CD4-positive, alpha-beta T cell (primary cell): ENCODE measurements at places on chromosomes 2 and 18.

GRCh38 chr2:43105586-43106558, 120.5 kb downstream of the ZFP36L2 start:
- no peaks in the 10 kb centered on the region for H3K36me3 ChIP-seq
- DNase-seq: peak; percentile 49
- H3K4me1 ChIP-seq: peaks cover 7% of the 10 kb centered on the region
- H3K4me3 ChIP-seq: no peak overlapping the region

DNA sequence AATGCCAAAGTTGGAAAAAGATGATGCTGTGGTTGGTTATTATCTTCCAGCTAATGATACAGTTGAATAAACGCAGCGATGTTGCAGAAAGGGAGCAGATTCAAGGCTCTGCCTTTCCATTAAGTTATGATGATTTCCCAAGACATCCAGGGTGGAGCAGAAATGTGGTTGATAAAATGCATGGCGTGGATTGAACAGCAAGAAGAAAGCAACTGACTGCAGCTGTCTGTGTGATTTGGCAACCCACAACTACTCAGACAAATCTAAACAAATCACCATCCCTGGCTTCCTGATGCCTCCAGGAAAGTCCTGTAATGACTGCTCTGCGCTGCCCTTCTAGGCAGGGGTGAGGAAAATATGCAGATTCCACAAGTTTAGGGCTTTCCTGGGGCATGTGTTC, 166.3 kb downstream of the NRP2 start:
- H3K36me3 ChIP-seq: no peaks in the 10 kb centered on the region
- H3K4me1 ChIP-seq: no peaks in the 10 kb centered on the region
- DNase-seq: no peak
- H3K4me3 ChIP-seq: no peak overlapping the region

DNA sequence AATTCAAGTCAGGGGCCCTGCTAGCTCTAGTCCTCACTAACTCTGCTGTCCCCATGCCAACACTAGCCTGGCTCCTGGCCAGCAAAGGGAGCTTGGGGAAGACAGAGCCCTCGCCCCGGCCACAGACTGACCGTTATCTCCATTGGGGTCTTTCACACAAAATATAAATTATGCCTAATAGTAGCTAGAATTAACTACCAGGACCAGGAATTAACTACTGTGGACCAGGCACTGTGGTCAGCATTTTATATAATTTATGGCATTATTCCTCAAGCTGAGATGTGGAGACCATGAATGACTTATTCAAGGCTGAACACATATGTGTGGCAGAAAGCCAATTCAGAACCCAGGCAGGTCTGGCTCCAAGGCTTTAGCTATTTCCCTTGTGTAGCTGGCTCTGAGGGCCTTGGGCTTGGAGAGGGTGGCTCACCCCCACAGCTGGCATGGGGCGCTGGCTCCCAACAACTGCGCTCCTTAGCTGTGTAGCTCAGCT, 49.2 kb downstream of the CELF4 start:
- no peaks in the 10 kb centered on the region for H3K27me3 ChIP-seq
- H3K4me1 ChIP-seq: no peaks in the 10 kb centered on the region
- no peaks in the 10 kb centered on the region for H3K36me3 ChIP-seq

- H3K27me3 ChIP-seq: no peaks in the 10 kb centered on the region
- H3K4me3 ChIP-seq: no peak overlapping the region
- no peak for DNase-seq
- no peaks in the 10 kb centered on the region for H3K36me3 ChIP-seq
- H3K27ac ChIP-seq: no peak overlapping the region
- no peaks in the 10 kb centered on the region for H3K4me1 ChIP-seq
These were observed 89.7 kb downstream of the CRIM1 start for GRCh38 chr2:36445185-36445866.

GRCh38 chr18:5895876-5896740, 786 bp upstream of the TMEM200C start:
- H3K4me3 ChIP-seq: no peak overlapping the region
- H3K27ac ChIP-seq: no peak overlapping the region
- no peak for DNase-seq
- H3K27me3 ChIP-seq: peaks cover 70% of the 10 kb centered on the region
- no peaks in the 10 kb centered on the region for H3K36me3 ChIP-seq

- H3K27ac ChIP-seq: no peak overlapping the region
- H3K27me3 ChIP-seq: no peaks in the 10 kb centered on the region
- DNase-seq: no peak
These were observed 86.0 kb upstream of the AFF3 start for GRCh38 chr2:100228415-100228814.

DNA sequence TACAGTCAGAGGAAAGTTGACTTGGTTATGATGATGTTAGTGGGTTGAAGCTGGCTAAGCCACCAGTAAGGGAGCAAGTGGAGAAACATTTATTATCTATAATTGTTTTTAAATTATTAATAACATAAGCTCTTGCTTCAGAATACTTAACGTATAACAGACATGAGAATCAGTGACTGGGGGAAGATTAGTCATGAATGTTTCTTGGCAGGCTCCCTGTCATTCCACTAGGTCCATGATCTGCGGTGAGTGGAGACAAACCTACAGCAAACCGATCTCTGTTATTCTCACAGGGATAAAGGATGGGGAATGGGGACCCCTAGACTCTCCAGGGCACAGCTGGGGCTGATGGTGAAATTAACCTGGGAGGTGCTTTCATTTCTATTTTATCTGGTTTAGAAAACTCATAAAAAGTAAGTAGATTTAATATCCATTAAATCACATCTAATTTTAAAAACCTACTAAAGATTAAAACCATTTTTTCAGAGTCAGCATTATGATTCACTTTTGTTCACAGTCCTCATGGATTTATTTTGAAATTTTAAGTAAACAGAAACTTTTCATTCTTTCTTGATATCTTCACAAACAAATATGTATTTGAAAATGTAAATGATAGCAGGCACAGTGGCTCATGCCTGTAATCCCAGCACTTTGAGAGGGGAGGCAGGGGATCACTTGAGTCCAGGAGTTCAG, 420.3 kb downstream of the PTPRM start:
- H3K4me1 ChIP-seq: no peaks in the 10 kb centered on the region
- DNase-seq: no peak
- H3K4me3 ChIP-seq: no peak overlapping the region
- H3K27ac ChIP-seq: no peak overlapping the region
- no peaks in the 10 kb centered on the region for H3K27me3 ChIP-seq

- H3K36me3 ChIP-seq: peaks cover 20% of the 10 kb centered on the region
- H3K27me3 ChIP-seq: no peaks in the 10 kb centered on the region
- no peak for DNase-seq
- H3K4me3 ChIP-seq: no peak overlapping the region
- H3K27ac ChIP-seq: no peak overlapping the region
- H3K4me1 ChIP-seq: peaks cover 26% of the 10 kb centered on the region
These were observed 79.6 kb downstream of the STPG4 start for GRCh38 chr2:47075361-47076125.

GRCh38 chr2:103252781-103253180, 490.9 kb downstream of the TMEM182 start:
- no peak overlapping the region for H3K4me3 ChIP-seq
- no peaks in the 10 kb centered on the region for H3K27me3 ChIP-seq
- H3K4me1 ChIP-seq: no peaks in the 10 kb centered on the region
- DNase-seq: no peak

- peaks cover 11% of the 10 kb centered on the region for H3K4me1 ChIP-seq
- no peak overlapping the region for H3K4me3 ChIP-seq
- no peak for DNase-seq
- H3K27ac ChIP-seq: no peak overlapping the region
- H3K27me3 ChIP-seq: no peaks in the 10 kb centered on the region
- H3K36me3 ChIP-seq: no peaks in the 10 kb centered on the region
These were observed 4.1 kb downstream of the KLHL30 start for GRCh38 chr2:238142382-238143205.

- DNase-seq: no peak
- no peak overlapping the region for H3K27ac ChIP-seq
- no peaks in the 10 kb centered on the region for H3K36me3 ChIP-seq
- H3K4me1 ChIP-seq: no peaks in the 10 kb centered on the region
These were observed 113.4 kb downstream of the PIEZO2 start for GRCh38 chr18:11035814-11036495.

DNA sequence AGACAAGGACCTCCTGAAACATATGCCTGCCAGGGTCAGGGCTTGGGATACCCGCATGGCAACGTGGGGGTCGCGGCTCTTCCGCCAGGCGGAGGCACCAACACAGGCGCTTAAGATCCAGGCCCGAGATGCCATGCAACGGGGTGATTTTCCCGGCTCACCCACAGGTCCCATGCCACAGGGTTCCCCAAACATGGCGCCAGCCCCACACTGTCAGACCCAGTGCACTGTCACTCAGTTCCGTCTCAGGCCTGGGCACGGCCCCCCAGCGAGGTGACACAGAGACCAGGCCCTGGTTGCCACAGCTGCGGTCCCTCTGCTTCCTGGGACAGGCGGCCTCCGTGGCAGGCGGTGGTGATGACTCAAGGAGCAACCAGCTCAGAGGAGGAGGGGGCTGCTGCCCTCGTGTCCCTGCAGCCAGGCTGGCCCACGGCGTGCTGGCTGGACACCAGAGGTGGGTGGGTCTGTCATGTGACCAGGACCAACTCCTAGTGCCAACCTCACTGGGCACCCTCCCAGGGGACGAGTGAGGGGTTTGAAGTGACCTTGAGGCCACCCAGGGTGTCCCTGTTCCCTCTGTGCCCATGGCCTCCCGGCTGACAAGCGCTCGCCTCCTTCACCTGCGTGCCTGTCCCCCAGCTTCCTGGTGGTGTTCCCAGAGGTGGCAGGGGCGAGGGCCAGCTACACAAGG, 4.9 kb downstream of the PDCD1 start:
- no peak for DNase-seq
- H3K36me3 ChIP-seq: peaks cover 4% of the 10 kb centered on the region
- no peak overlapping the region for H3K4me3 ChIP-seq
- H3K4me1 ChIP-seq: peaks cover 52% of the 10 kb centered on the region
- H3K27me3 ChIP-seq: no peaks in the 10 kb centered on the region

DNA sequence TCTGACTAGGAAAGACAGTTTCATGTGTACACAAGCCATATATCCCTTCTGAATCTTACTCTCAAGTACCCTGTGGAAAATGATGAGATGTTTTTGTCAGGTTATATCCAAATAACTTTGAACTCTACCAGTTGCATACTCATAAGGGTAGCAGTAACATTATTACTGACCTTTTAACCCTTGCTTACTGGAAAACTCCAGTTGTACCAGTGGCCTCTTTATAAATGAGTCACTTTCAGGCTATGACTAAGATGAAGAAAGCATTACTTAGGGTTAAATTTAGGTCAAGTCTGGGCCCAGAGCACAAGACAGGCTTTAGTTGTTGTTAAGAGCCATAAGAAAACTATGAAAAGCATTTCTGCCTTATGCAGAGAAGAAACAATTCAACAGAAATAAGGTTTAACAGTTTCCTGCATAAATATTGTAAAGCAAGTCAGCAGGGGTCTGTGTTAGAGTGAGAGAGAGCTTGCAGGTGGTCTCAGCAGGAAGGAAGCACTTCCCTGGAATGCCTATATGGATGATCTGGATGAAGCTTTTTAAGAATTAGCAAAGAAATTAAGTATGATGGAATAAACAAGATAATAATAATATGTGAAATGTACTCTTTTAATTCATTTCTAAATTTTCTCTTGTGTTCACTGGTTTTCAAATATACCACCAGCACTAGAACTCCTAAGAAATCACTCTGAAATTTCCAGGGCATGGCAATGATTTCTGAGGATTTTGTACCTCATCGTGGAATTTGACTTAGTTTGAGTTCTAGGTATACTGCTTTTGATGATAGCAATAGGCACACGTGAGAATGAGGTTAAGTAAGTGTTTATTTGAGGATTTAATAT, 126.6 kb downstream of the UBE2E3 start:
- peaks cover 19% of the 10 kb centered on the region for H3K4me1 ChIP-seq
- no peaks in the 10 kb centered on the region for H3K27me3 ChIP-seq
- DNase-seq: no peak
- peak overlapping the region; percentile 1 for H3K27ac ChIP-seq
- no peaks in the 10 kb centered on the region for H3K36me3 ChIP-seq

- H3K36me3 ChIP-seq: no peaks in the 10 kb centered on the region
- H3K4me3 ChIP-seq: no peak overlapping the region
- no peaks in the 10 kb centered on the region for H3K4me1 ChIP-seq
- H3K27me3 ChIP-seq: no peaks in the 10 kb centered on the region
These were observed 34.4 kb downstream of the CABLES1 start for GRCh38 chr18:23169673-23170044.

- no peaks in the 10 kb centered on the region for H3K36me3 ChIP-seq
- H3K4me1 ChIP-seq: no peaks in the 10 kb centered on the region
- DNase-seq: no peak
- H3K27ac ChIP-seq: no peak overlapping the region
- H3K27me3 ChIP-seq: no peaks in the 10 kb centered on the region
These were observed 3.6 kb upstream of the KYNU start for GRCh38 chr2:142873831-142874287.

DNA sequence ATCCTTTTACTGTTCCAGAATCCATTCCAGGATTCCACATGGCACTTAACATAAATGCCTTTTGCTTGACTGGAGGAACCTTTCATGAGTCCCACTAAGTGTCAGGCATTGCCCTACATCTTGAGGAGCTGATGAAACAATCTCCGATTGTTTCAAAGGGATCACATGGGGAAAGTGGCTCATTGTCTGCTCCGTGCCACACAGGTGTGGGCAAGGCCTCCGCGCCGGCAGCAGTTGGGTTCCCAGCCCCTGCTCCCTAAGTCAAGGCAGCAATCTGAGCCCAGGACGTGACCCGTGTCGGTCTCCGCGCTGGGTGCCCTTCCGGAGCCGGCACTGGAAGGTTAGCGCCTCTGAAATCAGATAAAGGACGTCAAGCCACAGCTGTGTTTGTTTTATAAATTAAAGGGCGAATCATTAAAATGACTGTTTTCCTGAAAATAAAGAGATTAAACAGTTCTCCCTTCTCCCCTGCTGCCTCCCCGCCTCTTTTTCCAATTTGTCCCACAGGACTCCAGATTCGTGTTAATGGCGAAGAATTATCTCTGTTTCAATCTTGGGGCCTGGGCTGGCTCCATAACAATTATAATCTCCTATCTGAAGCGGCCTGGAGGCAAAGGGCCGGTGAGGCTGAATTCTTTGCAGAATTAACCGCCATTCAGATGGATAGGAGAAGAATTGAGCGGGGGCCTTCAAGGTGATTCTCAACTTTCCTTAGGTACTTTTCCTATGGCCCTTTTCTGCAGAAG, 84.3 kb upstream of the FZD7 start:
- no peak overlapping the region for H3K27ac ChIP-seq
- H3K4me3 ChIP-seq: no peak overlapping the region
- DNase-seq: no peak
- H3K27me3 ChIP-seq: no peaks in the 10 kb centered on the region
- no peaks in the 10 kb centered on the region for H3K4me1 ChIP-seq
